ENCODE measurements at places on chromosomes 7 and 10.
A peak's percentile ranks its signal among the peaks of the same experiment; 100 is the strongest.

- no peak for DNase-seq
Observed at GRCh38 chr7:126657599-126658358, 595.0 kb downstream of the GRM8 start.

GRCh38 chr10:132365102-132365501 is 31.9 kb upstream of the PWWP2B start:
- DNase-seq, result no peak

GRCh38 chr10:43968961-43969360 is 320.3 kb upstream of the ZNF32 start:
- DNase-seq, result no peak

- no peak for DNase-seq
Observed at GRCh38 chr10:47039562-47039913, 128.3 kb downstream of the PTPN20 start.

- DNase-seq, result no peak
Observed at GRCh38 chr7:25849500-25850184, 302.4 kb upstream of the NFE2L3 start.

DNA sequence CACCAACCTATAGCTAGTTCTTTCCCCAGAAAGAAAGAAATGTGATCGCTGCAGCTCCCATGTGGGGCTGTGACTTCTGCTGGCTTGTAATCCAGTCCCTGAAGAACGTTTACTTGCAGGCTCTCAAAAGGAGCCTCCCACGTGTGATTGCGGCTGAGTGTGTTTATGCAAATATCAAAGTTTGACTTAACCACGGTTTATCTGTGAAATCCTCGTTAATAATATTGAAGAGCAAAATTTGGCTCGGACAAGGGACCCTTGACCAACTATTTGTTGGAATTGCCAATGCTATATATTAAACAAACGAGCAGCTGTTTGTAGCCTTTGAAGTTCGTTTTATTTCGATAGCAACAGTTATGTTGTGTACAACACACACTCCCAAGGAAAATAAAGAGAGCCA is 470.1 kb upstream of the NRP1 start:
- DNase-seq, result no peak

- DNase-seq, result no peak
Observed at GRCh38 chr10:77338143-77338542, 299.5 kb downstream of the KCNMA1 start.

DNA sequence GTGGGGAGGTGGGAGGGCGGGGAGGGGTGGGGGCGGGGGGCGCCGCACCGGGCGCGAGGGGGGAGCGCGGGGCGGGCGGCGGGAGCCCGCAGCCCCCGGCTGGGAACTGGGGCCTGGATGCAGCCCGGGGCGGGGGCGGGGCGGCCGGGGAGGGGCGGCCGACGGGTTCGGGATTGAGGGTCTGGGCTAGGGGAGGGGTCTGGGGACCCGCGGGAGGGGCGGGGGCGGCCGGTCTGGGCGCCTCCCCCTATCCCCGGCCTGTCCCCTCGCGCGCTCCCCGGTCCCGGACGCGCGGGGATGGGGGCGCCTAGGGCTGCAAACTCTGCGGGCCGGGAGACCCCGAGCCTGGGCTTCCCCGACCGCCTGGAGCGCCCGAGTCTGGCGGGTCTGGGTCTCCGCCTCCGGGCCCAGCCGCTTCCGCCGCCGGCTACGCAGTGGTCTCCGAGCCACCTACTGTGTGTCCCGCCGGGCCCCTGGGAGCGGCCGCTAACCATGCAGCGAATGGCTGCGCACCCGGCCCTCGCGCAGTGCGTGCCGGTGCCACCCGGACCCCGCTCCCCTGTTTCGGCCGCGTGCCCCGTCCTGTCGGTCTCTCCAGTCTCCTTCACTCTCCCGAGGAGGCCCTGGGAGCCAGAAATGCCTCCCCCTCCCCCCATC is 375 bp upstream of the FGF8 start:
- no peak for DNase-seq

DNA sequence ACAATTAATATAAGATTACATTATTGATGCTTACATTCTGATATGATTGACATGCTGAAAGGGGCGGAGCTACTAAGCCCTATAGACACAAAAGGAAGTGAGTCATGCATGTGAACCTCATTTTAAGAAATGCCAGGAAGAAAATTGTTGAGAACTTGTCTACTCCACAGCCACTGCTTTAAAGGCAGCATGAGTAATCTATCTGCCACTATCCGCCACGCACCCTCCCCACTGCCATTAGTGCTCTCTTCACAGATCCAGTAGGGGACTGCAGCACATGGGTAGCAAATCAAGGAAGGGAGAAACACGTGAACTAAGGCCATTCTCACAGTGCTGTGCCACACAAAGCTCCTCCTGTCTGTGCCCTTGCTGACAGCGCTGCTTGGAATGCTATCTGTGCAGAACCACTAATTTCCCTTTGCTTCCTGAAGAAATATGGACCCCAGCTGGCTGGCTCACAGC is 524.8 kb downstream of the GRM8 start:
- DNase-seq, result peak; percentile 20

- peak; percentile 21 for DNase-seq
Observed at GRCh38 chr7:24812305-24812945, 55.2 kb upstream of the GSDME start.

- DNase-seq, result no peak
Observed at GRCh38 chr10:14293526-14293925, 37.2 kb downstream of the FRMD4A start.

GRCh38 chr10:62732841-62733653 is 71.5 kb upstream of the ADO start:
- DNase-seq, result no peak

- no peak for DNase-seq
Observed at GRCh38 chr7:91556956-91557650, 292.9 kb downstream of the FZD1 start.

Data from bone marrow (tissue), 2 donors.